ENCODE measurements at places on chromosomes 6 and 20.

DNA sequence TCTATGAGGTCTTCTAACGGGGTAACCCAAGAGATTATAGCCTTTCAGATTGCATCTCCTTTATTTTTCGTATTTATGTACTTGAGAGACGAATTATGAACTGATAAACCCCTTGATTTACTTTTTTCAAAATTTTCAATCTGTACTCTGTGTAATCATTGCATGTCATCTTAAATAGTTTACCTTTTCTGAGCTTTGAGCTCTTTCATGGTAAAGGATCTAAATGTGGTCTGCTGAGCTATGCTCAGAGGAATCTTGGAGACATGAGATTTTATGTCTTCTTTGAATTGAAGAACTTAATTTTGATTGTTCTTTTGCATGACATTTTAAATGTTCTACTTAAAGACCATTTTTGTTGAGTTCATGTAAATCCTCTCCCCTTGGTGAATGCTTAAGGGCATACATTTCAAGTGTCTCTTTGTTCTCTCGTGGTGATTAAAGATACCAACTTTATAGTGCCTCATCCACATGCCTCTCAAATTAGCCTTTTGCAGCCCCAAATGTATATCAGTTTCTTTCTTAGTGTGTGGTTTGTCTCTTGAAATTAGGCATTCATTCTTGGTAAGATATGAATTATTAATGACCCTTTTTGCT is 116.3 kb upstream of the SCGN start:
- DNase-seq, result no peak

DNA sequence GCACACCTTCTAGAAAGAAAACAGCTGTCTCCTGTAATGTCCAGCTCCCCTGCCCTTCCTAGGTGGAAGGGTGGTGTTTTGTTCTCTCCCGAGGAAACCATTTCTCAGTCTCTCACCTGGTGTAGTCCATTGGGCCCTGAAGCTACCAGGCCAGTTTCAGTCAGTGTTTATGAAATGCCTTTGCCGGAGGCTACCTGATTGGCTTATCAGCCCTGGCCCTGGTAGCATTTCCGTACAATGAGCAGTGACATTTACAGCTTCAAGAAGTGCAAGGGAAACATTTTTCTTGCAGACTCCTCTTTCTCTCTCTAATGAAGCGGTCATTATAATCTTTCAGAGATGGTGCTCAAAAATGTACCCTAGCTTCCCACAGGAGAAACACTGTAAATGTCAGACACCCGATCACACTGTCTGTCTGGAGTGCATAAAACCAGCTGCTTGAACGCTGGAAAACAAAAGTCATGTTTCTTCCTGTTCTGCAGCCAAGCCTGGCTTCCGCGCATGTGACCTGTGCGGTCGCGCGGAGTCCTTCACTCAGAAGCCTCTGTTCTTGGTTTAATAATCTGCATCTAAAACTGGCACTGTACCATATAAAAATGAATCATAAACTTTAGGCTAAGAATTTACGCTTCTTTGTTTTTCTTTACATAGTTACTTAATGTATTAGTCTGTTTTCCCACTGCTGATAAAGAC is 28.4 kb upstream of the SAYSD1 start:
- peak; percentile 37 for DNase-seq

- DNase-seq, result no peak
Measured at GRCh38 chr6:134094441-134094840, 42.0 kb upstream of the SLC2A12 start.

DNA sequence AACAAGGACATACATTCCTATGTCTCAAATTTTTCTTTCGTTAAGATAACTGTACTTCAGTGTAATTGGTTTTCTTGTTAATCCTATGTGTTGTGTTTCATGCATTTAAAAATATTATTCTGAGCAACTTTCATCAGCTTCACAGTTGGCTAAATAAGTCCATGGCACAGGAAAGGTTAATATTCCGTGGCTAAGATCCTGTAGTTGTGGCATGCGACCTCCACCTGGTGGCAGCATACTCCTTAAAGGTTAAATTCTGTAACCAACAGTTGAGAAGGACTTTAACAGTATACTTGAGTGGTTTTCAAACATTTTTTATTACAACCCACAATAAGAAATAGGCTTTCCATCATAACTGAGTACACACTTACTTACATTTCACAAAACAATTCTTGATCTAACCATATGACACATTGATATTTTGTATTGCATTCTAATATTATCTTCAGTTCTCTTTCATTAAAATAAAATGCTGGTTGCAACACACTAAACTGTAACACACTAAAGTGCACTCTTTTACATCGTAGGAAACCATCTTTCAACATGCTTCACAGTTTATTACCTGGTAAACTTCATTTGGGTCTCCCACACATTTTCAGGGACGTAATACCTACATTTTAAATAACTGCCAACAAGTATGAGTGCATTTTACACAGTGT is 118.3 kb downstream of the SLX4IP start:
- peak; percentile 58 for DNase-seq

- no peak for DNase-seq
Measured at GRCh38 chr20:8328189-8328588, 196.1 kb downstream of the PLCB1 start.

DNA sequence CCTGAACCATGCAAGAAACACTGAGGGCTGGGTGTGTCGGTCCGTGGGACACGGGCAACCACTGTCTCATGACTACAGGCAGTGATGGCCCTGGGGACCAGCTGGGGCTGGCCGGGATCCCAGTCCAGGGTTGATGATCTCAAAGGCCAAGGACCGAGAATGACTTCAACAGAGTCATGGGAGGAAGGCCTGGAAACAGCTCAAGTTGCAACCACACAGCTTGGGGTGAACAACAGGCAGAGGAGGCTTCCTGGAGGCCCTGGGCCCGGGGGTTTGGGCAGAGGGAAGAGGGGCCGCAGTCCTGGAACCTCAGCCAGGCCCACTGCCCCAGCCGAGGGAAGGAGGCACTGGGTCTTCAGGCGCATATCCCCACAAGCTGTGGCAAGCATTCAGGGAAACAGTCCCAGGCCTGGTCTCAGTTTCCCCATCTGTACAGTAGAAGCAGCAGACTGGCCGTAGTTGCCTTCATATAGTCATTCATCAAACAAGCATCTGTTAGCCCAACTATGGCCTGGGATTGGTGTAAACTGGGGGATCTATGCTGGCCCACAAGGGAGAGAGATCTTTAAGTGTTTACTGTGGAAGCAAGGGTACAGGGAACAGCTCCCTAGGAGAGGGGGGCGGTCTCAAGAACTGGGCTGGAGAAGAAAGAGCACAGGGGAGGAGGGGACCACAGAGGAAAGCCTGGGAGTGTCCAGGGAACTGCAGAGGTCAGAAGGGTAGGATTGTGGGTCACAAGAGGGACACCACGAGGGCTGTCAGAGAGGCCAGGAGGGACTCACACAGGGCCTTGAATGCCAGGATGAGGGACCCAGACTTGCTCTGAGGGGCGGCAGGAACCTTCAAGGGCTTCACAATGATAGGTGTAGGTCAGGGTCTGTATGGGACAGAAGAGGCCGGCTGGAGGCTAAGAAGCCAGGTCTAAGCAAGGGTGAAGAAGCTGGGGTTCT is 2.1 kb downstream of the MYL9 start:
- DNase-seq, result peak; percentile 44

- DNase-seq, result no peak
Measured at GRCh38 chr6:29907637-29908340, 34.5 kb upstream of the HLA-A start.

- DNase-seq, result no peak
Measured at GRCh38 chr20:51417250-51418136, 125.0 kb downstream of the NFATC2 start.

DNA sequence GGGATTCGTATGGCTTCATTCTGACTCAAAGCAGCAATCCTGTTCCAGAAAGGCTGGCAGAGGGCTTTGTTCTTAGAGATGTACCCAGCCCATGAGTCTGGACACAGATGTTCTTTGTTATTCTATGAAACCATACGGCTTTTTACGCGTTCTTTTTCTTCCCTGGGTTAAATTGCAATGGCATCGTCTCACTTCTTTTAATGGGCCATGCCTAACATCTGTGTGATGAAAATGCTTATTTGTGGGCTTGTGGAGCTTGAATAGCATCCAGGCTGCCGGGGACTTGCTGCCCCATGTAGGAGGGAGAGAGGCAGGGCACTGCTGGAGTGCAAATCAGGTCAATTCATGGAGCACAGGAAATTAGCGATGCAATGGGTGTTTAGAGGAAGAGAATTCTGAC is 19.4 kb downstream of the FAM50B start:
- no peak for DNase-seq

DNA sequence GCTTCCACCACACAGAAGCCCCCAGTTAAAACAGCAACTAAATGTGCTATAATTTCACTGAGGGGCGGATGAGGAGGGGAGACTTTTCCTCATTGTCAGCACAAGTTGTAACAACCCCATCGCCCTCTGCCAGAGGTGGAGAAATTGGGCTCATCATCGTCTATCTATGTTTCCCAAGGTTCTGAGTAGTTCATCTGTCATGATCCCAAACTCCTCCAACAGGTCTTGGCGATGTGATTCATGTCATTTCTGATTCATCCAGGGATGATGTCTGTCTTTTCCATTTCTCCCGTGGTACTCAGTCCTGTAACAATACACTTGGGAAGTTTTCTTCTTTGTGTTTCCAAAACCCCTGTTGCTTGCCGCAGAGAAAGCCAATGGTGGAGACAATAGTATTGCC is 51.0 kb downstream of the TFAP2A start:
- no peak for DNase-seq

DNA sequence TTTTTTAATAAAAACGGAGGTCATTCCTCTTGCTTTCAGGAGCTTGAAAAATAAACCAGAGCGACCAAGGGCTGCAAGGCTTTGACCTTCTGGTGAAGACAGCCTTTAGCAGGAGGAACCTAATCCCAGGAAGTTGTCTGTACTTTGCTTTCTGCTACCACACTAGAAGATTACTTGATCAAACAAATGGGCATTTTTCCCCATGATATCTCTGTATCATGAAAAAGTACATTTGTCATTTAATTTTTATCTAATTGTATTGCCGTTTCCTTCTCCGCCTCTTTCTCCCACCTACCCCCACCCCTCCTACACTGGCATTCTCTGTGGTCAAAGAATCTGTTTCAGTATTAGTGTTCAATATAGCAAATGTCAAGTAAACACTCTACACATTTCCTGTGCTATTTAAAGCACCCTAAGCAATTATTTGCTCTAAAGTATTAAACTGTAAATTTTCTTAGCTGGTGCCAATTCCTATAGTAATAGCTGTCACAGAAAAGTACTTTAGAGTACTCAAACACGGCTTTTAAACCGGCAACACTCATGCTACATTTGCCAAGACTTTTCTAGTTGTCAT is 29.7 kb downstream of the ATXN1 start:
- peak; percentile 29 for DNase-seq

- no peak for DNase-seq
Measured at GRCh38 chr20:51284176-51284575, 258.3 kb downstream of the NFATC2 start.

GRCh38 chr6:88780714-88781389 is 182.6 kb downstream of the RNGTT start:
- peak; percentile 65 for DNase-seq

DNA sequence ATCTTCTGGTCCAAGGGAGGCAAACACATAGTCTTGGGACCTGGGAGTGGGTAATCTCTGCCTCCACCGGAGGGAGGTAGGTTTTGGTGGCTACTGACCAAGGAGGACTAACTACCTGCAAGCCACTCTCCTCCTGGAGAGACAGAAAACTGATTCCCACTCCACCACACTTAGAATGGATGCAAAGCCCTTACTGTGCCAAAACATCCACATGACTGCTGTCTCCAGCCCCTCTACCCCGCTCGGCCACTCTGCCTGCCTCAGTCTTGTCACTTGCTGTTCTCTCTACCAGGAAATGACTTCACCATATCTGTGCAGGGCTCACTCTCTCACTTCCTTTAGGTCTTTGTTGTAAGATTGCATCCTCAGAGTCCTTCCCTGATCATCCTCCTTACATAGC is 129.5 kb upstream of the ARG1 start:
- no peak for DNase-seq

DNA sequence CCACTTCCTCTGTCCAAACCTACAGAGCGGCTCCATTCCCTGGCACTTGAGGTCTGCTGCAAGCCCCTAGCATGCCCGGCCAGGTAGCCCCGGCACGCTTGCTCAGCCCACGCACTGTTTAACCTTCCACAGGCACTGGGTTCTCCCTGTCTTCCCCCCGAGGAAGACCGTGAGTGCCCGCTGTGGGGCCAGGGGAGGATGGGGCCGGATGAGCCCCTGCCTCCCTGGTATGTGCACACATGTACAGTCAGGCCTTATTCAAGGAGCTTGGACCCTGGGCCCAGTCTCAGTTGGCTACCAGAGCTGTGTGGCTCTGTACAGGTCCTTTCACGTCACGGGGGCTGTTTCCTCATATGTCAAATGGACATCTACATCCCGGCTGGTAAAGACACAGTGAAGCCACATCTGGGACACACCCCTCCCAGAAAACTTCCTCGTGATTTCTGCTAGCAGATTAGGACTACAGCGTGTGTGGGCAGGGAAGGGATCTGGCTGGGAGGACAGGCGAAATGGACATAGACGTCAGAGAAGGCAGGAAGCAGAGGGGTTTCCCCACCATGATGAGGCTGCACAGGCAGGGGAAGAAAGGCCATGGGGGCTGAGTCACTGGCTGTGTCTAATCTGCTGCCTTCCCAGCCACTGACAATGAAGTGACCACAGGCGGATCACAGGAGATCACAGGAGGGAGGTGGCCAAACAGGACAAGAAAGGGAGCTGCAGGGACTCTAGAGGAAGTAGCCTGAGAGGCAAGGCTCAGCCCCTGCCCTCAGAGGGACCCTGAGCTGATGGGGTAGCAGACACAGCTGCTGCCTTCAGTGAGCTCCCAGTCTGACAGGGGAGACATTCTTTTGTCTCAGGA is 62.9 kb downstream of the MRPL14 start:
- peak; percentile 97 for DNase-seq

DNA sequence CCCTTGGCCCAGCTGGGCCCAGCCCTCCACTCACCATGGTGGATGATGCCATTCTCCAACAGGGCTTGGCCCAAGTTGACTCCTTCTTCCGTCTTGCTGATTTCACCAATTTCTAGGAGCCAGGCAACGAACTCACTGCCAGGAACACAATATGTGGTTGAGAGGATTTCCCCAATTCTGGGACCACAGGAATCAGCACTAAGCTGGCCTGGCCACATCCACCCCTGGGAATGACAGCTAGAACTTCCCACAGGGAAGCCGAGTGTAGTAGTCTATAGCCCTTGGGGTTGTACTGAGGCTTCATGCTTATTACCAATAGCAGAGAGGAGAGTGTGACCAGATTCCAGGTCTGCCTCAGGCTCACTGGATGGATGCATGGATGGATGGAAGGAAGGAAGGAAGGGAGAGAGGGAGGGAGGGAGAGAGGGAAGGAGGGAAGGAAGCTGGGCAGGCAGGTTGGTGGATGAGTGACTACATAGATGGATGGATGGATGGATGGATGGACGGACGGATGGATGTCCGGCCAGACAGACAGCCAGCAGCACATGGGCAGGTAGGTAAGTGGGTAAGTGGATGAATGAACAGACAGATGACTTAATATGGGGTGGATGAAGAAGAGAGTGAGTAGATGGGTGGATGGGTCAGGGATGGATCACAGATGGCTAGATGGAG is 146.5 kb downstream of the PREX1 start:
- DNase-seq, result no peak

GRCh38 chr6:130575971-130576370 is 210.2 kb downstream of the TMEM200A start:
- no peak for DNase-seq

- no peak for DNase-seq
Measured at GRCh38 chr6:110048221-110048875, 70.2 kb downstream of the GPR6 start.

- no peak for DNase-seq
Measured at GRCh38 chr20:5122873-5123260, 3.1 kb upstream of the PCNA start.

GRCh38 chr6:22653980-22654610 is 84.7 kb downstream of the HDGFL1 start:
- no peak for DNase-seq

All from suppressor macrophage (primary cell).